Gastrocnemius medialis (tissue), 4 donors: ENCODE measurements at places on chromosomes 6 and 20. TPM values are rescaled to one million over a fixed set of nuclear protein-coding genes. Genes with fewer than 3 reads are reported as not detected.

GRCh38 chr6:159126590-159126989, 42.6 kb upstream of the FNDC1 start:
- peak; percentile 90 for DNase-seq

- no peak for DNase-seq
Observed at GRCh38 chr6:168286116-168286515, 33.5 kb downstream of the DACT2 start.

GRCh38 chr6:110614106-110614505, 137.7 kb upstream of the SLC22A16 start:
- DNase-seq, result no peak

- no peak for DNase-seq
Observed at GRCh38 chr6:35955521-35955920, 34.6 kb upstream of the SRPK1 start.

EDN1 gene
- 12.0 TPM for total RNA-seq

BTNL2 gene
- not detected for total RNA-seq

GRCh38 chr6:41273714-41274113, 12.8 kb downstream of the TREM1 start:
- no peak for DNase-seq

- no peak for DNase-seq
Observed at GRCh38 chr6:34568341-34569201, 12.4 kb upstream of the SPDEF start.

GRCh38 chr20:8790442-8791074, 278.3 kb upstream of the PLCB4 start:
- no peak for DNase-seq

NOTCH4 gene
- 21.1 TPM for total RNA-seq

DNA sequence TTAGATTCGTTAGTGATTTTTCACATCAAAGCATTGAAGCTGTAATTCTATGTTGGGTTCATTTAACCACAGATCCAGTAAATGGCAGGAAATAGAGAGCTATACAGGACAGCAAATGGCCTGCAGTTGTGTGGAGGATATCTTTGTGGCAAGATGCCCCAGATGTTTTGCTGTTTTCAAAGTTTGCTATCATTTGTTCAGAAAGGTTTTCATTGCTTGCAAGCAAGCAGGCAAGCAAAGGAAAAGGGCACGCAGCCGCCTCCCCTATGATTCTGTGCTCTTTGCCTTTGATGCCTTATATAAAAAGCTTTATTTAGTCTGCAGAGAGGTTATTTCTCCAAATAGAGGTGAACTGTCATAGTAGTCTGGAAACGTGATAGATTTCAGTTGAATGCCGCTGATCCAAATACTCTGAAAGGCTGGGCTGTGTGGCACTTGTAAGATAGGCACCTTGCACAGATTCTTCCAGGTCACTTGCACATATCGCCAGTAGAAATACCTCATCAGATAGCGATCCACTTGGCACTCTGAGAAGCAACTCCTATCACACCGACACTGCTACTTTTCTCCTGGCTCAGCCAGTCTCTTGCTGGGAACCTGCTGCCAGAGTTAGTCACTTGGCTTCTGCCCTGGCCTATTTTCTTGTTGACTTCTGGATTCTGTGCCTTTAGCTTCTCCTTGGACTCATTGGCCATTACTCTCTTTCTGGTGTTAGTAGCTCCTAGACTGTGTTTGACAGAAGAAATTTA, 66.4 kb downstream of the UTRN start:
- peak; percentile 23 for DNase-seq

ZDHHC14 gene
- 5.9 TPM for total RNA-seq

TAP1 gene
- total RNA-seq, result 23.0 TPM

CFAP206 gene
- total RNA-seq, result not detected

RNF144B gene
- total RNA-seq, result 47.0 TPM

FAM83C gene
- total RNA-seq, result not detected

TMEM14A gene
- total RNA-seq, result 1.4 TPM

- DNase-seq, result no peak
Observed at GRCh38 chr20:36784900-36785299, 11.3 kb upstream of the DSN1 start.

GRCh38 chr20:51484141-51484815, 58.2 kb downstream of the NFATC2 start:
- DNase-seq, result no peak

ATP9A gene
- 11.8 TPM for total RNA-seq

PRR3 gene
- 1.4 TPM for total RNA-seq

HRH3 gene
- not detected for total RNA-seq

- peak; percentile 18 for DNase-seq
Observed at GRCh38 chr6:12208190-12208589, 82.0 kb upstream of the EDN1 start.

DNA sequence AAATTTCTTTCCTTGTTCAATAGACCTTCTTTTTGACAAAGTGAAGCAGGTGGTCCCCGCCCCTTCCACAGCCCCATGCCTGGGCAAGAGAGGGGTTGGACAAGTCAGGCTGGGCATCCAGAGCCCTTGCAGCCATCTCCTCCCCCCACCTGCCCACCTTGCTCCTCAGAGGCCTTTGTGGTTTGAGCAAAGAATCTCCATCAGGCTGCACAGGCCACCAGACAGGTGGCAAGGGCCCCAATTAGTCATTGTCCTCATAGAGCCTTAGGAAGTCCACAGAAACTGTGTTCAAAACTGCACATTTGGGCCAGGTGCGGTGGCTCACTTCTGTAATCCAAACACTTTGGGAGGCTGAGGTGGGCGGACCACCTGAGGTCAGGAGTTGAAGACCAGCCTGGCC, 1.5 kb upstream of the MAPK13 start:
- no peak for DNase-seq

PTCRA gene
- not detected for total RNA-seq

GRCh38 chr20:42294976-42295375, 676.8 kb upstream of the CHD6 start:
- no peak for DNase-seq

SLC16A10 gene
- 81.5 TPM for total RNA-seq

- DNase-seq, result peak; percentile 59
Observed at GRCh38 chr6:17393892-17394631, 667 bp downstream of the CAP2 start.

- no peak for DNase-seq
Observed at GRCh38 chr6:76465410-76465809, 392.9 kb upstream of the IMPG1 start.

- peak; percentile 74 for DNase-seq
Observed at GRCh38 chr20:23049201-23050075, at the start of gene THBD. Gene THBD, minus strand, starts transcription at chr20:23049672. Its CDS starts 168 bp downstream, at chr20:23049504.
